ENCODE measurements at places on chromosomes 4 and X. TPM values are rescaled to one million over a fixed set of nuclear protein-coding genes. Genes with fewer than 3 reads are reported as not detected.

- no peaks in the 10 kb centered on the region for H3K36me3 ChIP-seq
- DNase-seq = no peak
- H3K27me3 ChIP-seq = no peaks in the 10 kb centered on the region
- no peak overlapping the region for H3K4me3 ChIP-seq
- H3K4me1 ChIP-seq = peaks cover 11% of the 10 kb centered on the region
These were observed 11.3 kb upstream of the KIAA0232 start for GRCh38 chr4:6771229-6771671.

- H3K36me3 ChIP-seq = no peaks in the 10 kb centered on the region
- peak overlapping the region; percentile 57 for H3K4me3 ChIP-seq
- H3K27me3 ChIP-seq = no peaks in the 10 kb centered on the region
These were observed 206.2 kb downstream of the TENM3 start for GRCh38 chr4:182449186-182449929.

GRCh38 chrX:11269006-11269405, 24.2 kb upstream of the AMELX start:
- no peak overlapping the region for H3K4me3 ChIP-seq
- DNase-seq = no peak
- H3K27me3 ChIP-seq = no peaks in the 10 kb centered on the region

DNA sequence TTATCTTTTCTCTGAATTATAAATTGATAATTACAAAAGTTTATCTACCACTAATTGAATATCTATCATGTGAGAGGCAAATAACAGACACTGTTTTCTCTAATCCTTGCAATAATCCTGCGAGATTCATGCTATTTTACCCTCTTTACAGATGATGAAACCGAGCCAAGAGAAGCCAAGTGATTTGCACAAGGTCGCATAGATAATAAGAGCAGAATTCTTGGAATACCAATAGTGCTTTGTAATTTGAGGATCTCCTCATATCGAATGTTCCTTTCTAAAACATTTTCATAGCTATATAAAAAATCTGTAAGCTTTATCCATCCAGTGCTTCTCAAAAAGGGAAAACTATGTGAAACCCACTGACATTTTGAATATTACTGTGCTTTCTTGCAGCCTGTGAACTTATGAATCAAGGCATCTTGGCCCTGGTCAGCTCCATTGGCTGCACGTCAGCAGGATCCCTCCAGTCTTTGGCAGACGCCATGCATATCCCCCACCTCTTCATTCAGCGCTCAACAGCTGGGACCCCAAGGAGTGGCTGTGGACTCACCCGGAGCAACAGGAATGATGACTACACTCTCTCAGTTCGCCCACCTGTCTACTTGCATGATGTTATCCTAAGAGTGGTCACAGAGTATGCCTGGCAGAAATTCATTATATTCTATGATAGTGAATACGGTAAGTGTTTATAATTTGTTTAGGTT, 743.8 kb upstream of the ATOH1 start:
- H3K27ac ChIP-seq = no peak overlapping the region
- H3K27me3 ChIP-seq = no peaks in the 10 kb centered on the region
- no peak for DNase-seq
- no peak overlapping the region for H3K4me3 ChIP-seq

GRCh38 chr4:1082215-1083182, 30.9 kb downstream of the RNF212 start:
- H3K4me1 ChIP-seq = no peaks in the 10 kb centered on the region
- no peak overlapping the region for H3K27ac ChIP-seq
- H3K36me3 ChIP-seq = no peaks in the 10 kb centered on the region
- DNase-seq = peak; percentile 27
- no peak overlapping the region for H3K4me3 ChIP-seq

GRCh38 chr4:158490629-158491028, 31.1 kb upstream of the RXFP1 start:
- no peaks in the 10 kb centered on the region for H3K27me3 ChIP-seq
- H3K27ac ChIP-seq = no peak overlapping the region
- H3K4me3 ChIP-seq = no peak overlapping the region
- H3K36me3 ChIP-seq = no peaks in the 10 kb centered on the region

GRCh38 chr4:147865926-147866325, 134.0 kb downstream of the ARHGAP10 start:
- H3K27ac ChIP-seq = peak overlapping the region; percentile 90
- peaks cover 45% of the 10 kb centered on the region for H3K4me1 ChIP-seq
- no peak for DNase-seq
- no peaks in the 10 kb centered on the region for H3K27me3 ChIP-seq
- no peak overlapping the region for H3K4me3 ChIP-seq

- no peak overlapping the region for H3K4me3 ChIP-seq
- no peak for DNase-seq
- H3K27me3 ChIP-seq = no peaks in the 10 kb centered on the region
- no peaks in the 10 kb centered on the region for H3K4me1 ChIP-seq
These were observed 28.1 kb downstream of the SMIM43 start for GRCh38 chr4:121736735-121737351.

GRCh38 chr4:156476359-156476758, 495.2 kb downstream of the PDGFC start:
- no peak overlapping the region for H3K4me3 ChIP-seq
- no peak for DNase-seq

- no peak overlapping the region for H3K4me3 ChIP-seq
- peaks cover 47% of the 10 kb centered on the region for H3K4me1 ChIP-seq
- DNase-seq = no peak
- no peak overlapping the region for H3K27ac ChIP-seq
These were observed 255.9 kb downstream of the ADAMTS3 start for GRCh38 chr4:72313121-72313520.

DNA sequence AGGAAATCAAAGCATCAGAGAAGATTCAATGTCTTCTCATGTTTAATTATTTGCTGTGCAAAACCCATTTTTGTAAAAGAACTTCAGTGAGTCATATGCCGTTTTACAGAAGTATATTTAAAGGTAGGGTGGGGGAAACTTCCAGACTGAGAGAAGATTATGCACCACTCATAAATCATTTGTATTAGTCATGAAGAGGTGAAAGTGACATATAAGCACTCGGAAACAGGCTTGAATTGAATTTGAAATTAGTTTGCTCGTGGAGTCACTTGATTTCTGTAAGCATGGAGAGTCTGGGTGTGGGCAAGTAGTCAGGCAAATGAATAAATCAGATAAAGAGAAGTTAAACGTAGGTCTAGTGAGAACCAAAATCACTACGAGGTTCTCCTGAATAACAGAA, 335.1 kb downstream of the ANK2 start:
- H3K27ac ChIP-seq = no peak overlapping the region
- no peaks in the 10 kb centered on the region for H3K36me3 ChIP-seq
- no peak overlapping the region for H3K4me3 ChIP-seq
- DNase-seq = no peak
- peaks cover 38% of the 10 kb centered on the region for H3K4me1 ChIP-seq
- H3K27me3 ChIP-seq = no peaks in the 10 kb centered on the region

DNA sequence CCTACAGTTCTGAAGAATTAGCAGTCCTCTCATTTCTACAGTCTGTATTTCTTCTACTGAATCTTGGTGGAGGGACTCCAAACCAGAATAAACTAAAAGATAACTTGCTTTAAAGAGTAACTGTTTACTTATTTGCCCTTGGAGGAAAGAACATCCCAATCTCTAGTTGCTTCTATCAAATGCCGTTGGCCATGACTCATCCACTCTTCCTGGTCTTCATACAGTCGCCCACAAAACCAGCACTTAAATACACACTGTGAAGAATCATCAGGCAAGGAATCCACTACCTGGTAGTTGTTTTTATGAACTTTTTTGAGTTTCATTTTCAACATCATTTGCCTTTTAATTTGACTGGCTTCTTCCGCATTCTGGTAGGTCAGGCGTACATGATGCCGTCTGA, 14.2 kb downstream of the ZNF518B start:
- no peaks in the 10 kb centered on the region for H3K27me3 ChIP-seq
- peaks cover 43% of the 10 kb centered on the region for H3K36me3 ChIP-seq
- no peak for DNase-seq
- H3K4me3 ChIP-seq = no peak overlapping the region

GRCh38 chr4:37392521-37393255, 148.1 kb downstream of the NWD2 start:
- no peak overlapping the region for H3K4me3 ChIP-seq
- peak; percentile 46 for DNase-seq
- no peaks in the 10 kb centered on the region for H3K4me1 ChIP-seq
- H3K27ac ChIP-seq = no peak overlapping the region

DNA sequence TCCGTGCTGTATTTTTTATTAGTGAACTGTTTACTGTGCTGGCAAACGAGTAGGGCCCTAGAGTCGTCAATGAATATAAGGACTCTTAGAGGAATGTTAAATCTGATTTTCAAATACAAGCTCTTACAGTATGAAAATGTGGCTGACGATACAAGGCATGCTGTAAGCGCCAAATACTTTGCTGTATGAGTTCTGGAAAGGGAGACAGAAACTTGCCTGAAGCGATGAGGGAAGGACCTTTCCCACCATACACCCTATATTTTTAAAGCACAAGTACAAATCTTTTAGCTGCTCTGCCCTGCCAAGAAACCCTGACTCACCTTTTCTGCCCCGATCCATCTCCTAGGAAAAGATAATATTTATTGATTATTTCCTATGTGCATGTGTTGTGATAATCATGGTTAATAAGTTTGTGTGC, 15.7 kb upstream of the RUFY3 start:
- H3K4me3 ChIP-seq = peak overlapping the region; percentile 81
- no peaks in the 10 kb centered on the region for H3K27me3 ChIP-seq
- DNase-seq = no peak
- H3K4me1 ChIP-seq = peaks cover 15% of the 10 kb centered on the region
- no peaks in the 10 kb centered on the region for H3K36me3 ChIP-seq
- H3K27ac ChIP-seq = peak overlapping the region; percentile 89

DNA sequence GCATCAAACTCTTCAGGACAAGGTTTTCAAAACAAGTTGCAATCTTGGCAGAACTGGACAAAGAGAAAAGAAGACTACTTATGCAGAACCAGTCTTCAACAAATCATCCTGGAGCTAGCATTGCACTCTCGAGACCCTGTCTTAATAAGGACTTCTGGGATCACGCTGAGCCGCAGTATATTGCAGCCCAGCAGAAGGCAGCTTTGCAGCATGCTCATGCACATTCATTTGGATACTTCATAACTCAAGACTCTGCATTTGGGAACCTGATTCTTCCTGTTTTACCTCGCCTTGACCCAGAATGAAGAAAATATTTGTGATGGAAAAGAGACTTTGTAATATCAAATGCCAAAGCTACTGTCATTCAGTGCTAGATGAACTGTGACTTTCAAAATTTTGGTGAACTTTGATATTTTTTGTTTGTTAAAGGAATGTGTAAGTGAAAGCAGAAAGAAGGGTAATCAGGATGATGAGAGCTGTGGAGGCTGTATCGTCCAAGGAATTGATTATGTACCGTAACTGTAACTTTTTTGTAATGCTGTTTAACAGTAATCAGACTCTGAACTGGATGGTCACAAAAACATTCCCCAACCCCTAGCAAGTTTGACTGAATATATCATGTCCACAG, 27.2 kb downstream of the HSPA4L start:
- H3K4me1 ChIP-seq = no peaks in the 10 kb centered on the region
- H3K27me3 ChIP-seq = no peaks in the 10 kb centered on the region
- no peak for DNase-seq
- H3K4me3 ChIP-seq = no peak overlapping the region
- no peaks in the 10 kb centered on the region for H3K36me3 ChIP-seq

DNA sequence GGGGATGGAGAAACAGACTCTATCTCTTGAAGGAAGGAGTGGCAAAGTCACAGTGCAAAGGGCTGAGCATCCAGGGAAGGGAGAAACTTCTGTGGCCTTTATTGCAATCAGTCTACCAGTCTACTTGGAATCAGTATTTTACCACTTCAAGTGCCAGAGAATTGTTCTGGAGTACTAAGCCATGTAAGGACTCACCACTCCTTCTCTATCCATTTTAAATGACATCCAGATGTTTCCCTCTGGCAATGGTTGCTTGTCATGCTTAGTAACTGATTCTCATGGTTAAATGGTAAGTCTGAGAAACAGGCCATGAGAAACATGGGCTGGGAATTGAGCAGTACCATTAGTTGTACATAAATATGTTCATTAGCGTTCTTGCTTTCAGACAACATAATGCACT, 21.1 kb upstream of the SMIM10 start:
- DNase-seq = no peak
- H3K4me3 ChIP-seq = no peak overlapping the region
- H3K27me3 ChIP-seq = no peaks in the 10 kb centered on the region
- H3K4me1 ChIP-seq = no peaks in the 10 kb centered on the region

DNA sequence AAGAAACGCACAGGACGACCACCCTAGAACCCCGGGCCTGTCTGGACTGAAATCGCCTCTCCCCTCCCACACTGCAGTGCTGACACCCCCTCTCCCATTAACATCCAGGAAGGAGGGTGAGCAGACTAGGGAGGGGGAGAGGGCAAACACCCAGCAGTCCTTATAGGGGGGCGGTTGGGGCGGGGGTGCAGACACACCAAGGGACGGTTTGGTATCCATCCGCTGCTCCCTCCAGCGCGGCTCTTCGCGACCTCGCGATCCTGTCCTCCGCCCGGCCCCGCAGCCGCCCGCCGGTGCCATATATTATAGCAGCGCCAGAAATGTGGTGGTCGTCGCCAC, 411 bp upstream of the GPRASP1 start:
- peak overlapping the region; percentile 60 for H3K4me3 ChIP-seq
- no peaks in the 10 kb centered on the region for H3K36me3 ChIP-seq
- peak overlapping the region; percentile 77 for H3K27ac ChIP-seq
- no peaks in the 10 kb centered on the region for H3K4me1 ChIP-seq
- H3K27me3 ChIP-seq = no peaks in the 10 kb centered on the region
- no peak for DNase-seq

DNA sequence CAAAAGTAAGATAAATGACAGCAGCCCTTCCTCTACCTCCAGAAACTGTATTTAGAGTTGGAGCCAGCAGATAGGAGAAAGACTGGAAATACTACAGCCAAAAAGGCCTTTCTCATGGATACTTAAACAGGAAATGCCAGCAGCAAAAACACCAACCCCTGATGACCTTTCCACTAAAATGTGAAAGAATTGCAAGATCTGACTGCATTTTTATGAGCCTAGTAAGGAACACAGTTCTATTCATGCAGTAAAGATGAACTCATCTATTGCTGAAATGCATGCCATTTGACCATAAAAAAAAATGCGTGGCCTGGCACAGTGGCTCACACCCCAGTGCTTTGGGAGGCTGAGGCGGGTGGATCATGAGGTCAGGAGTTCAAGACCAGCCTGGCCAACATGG, 19.9 kb downstream of the ABCG2 start:
- H3K4me3 ChIP-seq = no peak overlapping the region
- DNase-seq = no peak
- H3K36me3 ChIP-seq = no peaks in the 10 kb centered on the region
- peaks cover 11% of the 10 kb centered on the region for H3K4me1 ChIP-seq
- H3K27me3 ChIP-seq = no peaks in the 10 kb centered on the region
- H3K27ac ChIP-seq = no peak overlapping the region

- H3K27me3 ChIP-seq = no peaks in the 10 kb centered on the region
- no peak for DNase-seq
- H3K4me3 ChIP-seq = no peak overlapping the region
- H3K27ac ChIP-seq = peak overlapping the region; percentile 61
- no peaks in the 10 kb centered on the region for H3K36me3 ChIP-seq
These were observed 105.6 kb upstream of the PGRMC2 start for GRCh38 chr4:128393101-128393704.

MAGEB17 gene
- not detected for total RNA-seq

ZNF157 gene
- total RNA-seq = 0.66 TPM

AFF1 gene
- total RNA-seq = 110 TPM

DAPP1 gene
- total RNA-seq = 1.4 TPM

F9 gene
- not detected for total RNA-seq

SYTL4 gene
- total RNA-seq = 33.3 TPM

NLGN3 gene
- 10.8 TPM for total RNA-seq

APELA gene
- not detected for total RNA-seq

NKX3-2 gene
- 0.30 TPM for total RNA-seq

VCX2 gene
- total RNA-seq = not detected
